ENCODE measurements at places on chromosomes 16 and 17. TPM values are rescaled to one million over a fixed set of nuclear protein-coding genes. Genes with fewer than 3 reads are reported as not detected.
A peak's percentile ranks its signal among the peaks of the same experiment; 100 is the strongest.

DNA sequence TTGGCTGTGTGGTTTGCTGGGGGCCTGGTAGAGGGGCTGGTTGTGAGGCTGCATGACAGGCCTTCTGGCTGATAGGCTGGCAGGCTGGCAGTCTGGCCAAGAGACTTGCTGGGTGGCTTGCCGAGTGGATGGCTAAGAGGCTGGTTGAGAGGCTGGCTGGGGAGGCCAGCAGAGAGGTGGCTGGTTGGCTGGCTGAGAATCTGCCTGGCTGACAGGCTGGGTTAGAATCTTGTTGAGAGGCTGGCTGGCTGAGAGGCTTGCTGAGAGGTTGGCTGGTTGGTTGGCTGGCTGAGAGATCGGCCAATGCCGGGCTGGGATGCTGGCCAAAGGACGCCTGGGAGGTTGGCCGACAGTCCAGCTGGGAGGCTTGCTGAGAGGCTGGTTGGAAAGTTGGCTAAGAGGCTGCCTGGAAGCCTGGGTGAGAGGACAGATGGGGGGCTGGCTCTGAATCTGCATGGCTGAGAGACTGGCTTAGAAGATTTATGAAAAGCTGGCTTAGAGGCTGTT, 35.9 kb upstream of the ACSM2B start:
- DNase-seq: no peak

DNA sequence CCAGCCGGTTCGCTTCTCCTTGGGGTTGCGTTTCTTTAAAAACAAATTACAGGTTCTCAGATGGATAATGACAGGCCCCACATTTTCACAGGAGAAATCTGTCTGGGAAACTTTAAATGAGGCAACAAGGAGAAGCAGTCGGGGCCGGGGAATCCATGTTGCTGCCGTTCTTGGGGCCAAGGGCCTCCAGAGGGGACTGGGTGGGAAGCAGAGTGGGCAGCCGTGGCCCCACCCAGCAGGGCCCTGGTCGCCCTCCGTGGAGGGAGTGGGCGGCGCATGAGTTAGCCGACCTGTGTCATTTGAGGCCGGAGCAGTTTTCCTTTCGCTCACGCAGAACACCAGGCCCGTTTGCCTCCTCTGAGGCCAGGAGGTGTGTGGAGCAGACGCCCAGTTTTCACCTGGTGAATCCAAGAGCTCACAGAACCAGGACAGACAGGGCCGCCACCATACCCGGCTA, 207.7 kb upstream of the CIBAR2 start:
- DNase-seq: no peak

- no peak for DNase-seq
Observed at GRCh38 chr16:89827383-89828198, 684 bp upstream of the SPIRE2 start.

- no peak for DNase-seq
Observed at GRCh38 chr16:27984121-27984520, 79.4 kb downstream of the GSG1L start.

SULT1A4 gene
- total RNA-seq: 1.2 TPM

DNA sequence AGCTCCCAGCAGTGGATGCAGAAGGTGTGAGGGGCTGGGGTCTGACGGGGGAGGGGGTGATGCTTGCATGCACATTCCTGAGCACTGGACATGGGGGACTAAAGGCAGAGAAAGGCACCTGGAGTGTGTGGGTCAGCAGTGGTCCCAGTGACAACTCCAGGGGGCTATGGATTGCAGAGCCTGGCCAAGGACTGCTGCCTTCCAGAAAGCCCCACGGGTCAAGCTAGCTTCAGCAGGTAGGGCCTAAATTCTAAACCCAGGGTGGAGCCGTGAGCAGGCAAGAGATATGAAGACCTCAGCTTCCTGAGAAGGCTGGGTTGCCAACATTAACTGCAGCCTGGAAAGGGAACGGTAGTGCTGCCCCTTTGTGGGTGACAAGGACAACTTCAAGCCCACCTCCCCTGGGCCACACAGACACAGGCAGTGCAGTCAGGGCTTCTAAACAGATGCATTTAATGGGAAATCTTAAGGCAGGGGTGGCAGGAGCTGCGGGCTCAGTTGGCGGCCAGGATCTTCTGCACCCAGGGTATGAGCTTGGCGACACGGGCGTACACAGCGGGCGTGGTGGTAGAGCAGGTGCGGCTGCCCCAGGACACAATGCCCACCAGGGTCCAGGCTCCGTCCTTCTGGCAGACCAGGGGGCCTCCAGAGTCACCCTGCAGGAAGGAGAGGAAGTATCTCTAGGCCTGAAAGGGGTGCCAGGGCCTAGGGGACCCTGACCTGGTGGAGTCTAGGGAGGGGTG, 3.1 kb downstream of the CTRB2 start:
- no peak for DNase-seq

DNA sequence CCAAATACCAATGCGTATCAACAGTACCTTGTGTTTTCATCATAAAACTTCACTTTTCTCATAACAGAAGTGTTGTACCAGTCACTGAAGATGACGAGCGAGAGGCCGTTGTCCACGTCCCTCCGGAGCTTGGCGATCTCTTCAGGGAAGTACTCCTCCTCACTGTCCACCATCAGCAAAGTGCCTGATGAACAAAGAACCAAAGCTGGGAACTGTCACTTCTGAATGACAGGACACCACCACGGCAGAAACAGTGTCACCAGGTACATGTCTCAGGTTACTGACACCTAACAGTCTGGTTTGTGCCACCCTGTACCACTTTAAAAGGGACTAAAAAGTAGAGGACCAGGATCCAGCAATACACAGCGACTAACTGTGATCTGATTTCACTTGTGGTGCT, 25.0 kb upstream of the SLC38A8 start:
- no peak for DNase-seq

DNA sequence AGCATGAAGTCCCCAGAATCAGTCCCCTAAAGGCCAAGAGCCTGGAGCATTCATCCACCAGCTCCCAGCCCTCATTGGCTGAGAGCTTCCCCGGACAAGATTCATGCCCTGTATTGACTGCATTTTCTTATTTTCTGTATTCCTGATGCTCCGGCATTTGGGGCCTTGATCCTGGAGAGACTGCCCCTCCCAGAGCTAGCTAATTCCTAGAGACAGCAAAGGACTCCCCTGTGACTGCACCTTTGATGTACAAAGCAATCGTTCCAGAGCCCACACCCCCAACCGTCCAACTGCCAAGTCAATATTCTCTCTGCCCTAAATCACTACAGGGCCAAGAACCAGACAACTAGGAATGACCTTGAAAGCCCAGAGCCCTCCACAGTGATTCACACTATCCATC, 93.4 kb upstream of the CDH5 start:
- DNase-seq: no peak

ASB16 gene
- not detected for total RNA-seq

DNA sequence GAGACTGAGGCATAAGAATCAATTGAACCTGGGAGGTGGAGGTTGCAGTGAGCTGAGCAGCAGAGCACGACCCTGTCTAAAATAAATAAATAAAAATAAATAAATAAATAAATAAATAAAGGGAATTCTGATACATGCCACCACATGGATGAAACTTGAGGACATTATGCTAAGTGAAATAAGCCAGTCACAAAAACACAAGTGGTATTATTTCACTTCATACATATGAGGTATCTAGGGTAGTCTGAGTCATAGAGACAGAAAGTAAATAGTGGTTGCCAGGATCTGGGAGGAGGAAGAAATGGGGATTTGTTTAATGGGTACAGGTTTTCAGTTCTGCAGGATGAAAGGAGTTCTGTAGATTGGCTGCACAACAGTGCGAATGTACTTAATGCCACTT, 16.3 kb downstream of the PIPOX start:
- DNase-seq: no peak

- no peak for DNase-seq
Observed at GRCh38 chr17:69207151-69207550, 21.5 kb downstream of the ABCA10 start.

DNA sequence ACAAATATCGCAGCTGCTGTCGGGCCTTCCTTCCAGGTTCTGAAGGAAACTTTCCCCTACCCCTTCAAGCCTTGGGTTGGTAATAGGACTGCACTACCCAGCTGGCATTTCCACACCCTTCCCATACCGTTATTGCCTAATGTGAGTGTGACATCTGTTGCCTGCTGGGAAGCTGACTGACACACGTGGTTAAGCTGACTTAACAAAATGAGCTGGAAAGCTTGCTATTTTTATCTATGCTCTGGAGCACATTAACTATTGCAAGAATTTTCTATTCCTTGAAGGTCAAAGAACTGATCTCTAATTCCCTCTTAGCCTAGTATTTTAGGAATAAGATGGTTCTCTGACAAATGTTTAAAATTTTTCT, 79.5 kb downstream of the PMP22 start:
- no peak for DNase-seq

OR3A2 gene
- 7.2 TPM for total RNA-seq

CHD9NB gene
- not detected for total RNA-seq

DNAI2 gene
- not detected for total RNA-seq

DNA sequence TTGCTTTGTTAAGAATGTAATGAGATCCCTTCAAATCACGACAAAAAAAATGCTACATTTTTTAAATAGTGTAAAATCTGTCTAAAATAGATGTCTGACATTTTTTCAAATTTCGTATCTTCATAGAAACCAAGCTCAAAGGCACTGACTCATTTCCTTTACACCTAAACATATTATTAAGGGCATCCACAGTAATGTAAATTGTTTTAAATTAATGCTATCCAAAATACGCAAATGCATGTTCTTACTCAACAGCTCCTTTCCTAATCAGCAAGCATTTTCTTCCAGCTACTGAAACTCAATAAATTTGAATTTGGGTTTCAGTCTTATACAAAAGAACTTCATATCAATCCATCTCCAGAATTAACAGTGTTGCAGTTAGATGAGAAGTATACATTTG, 4.3 kb downstream of the C16orf87 start:
- no peak for DNase-seq

DNA sequence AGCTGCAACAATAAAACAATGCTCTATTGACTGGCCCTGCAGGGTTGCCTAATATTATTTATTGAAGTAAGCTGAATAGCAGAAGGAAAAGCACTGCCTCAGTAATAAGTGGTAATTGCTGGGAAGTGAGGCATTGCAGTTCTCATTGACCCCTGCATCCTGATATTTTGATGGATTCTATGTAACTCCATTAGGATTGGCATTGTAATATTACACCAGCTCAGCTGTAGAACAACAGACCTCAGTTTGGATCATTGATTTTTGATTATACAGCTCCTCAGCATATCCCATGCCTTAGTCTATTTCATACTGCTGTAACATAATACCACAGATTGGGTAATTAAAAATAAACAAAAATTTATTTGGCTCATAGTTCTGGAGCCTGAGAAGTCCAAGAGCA, 650.6 kb upstream of the SALL1 start:
- no peak for DNase-seq

GALR2 gene
- total RNA-seq: 2.5 TPM

GRCh38 chr16:49530427-49530970, 156.9 kb downstream of the C16orf78 start:
- DNase-seq: no peak

HS3ST3B1 gene
- 5.8 TPM for total RNA-seq

DNA sequence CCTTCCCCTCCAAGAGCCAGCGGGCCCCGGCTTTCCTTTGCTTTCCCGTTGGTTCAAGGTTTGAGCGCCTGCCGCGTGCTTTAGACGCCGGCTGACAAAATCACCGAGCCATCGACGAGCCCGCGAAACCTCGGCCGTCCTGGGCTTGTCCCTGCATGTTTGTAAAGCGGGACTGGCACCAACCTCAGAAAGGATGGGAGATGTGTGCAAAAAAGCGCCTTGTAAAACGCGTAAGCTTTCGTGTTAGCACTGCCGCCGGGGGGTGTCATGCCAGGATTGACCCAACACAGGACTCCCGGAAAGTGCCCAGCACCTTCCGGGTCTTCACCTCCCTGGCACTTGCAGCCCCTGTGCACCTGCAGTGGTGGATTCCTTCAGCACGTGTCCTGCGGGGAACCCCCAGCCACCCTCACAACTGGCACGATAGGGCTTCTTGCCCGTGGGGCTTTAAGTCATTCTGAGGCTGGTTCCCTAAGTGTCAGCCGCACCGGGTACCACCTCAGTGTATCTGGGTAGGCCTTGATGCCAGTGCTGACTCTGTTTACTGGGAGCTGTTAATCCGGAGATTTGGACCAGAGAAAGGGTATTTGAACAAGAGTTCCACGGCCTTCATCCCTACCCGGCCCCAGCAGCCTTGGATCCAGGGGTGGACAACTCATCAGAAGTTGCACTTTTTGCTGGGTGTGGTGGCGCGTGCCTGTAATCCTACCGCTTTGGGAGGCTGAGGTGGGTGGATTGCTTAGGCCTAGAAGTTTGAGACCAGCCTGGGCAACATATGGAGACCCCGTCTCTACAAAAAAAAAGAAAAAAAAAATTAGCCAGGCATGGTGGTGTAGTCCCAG, 817 bp downstream of the NDUFAF8 start:
- peak; percentile 66 for DNase-seq

- DNase-seq: no peak
Observed at GRCh38 chr17:69058165-69058564, 2.6 kb downstream of the ABCA9 start.

KDM6B gene
- 44.5 TPM for total RNA-seq

GRCh38 chr17:82281502-82282238, 8.2 kb upstream of the CSNK1D start:
- DNase-seq: peak; percentile 38

NME1 gene
- total RNA-seq: 409 TPM

HERPUD1 gene
- total RNA-seq: 149 TPM

GRCh38 chr16:85488414-85488813, 124.7 kb upstream of the GSE1 start:
- DNase-seq: no peak

GRCh38 chr16:88067530-88068411, 116.5 kb downstream of the BANP start:
- no peak for DNase-seq

DNA sequence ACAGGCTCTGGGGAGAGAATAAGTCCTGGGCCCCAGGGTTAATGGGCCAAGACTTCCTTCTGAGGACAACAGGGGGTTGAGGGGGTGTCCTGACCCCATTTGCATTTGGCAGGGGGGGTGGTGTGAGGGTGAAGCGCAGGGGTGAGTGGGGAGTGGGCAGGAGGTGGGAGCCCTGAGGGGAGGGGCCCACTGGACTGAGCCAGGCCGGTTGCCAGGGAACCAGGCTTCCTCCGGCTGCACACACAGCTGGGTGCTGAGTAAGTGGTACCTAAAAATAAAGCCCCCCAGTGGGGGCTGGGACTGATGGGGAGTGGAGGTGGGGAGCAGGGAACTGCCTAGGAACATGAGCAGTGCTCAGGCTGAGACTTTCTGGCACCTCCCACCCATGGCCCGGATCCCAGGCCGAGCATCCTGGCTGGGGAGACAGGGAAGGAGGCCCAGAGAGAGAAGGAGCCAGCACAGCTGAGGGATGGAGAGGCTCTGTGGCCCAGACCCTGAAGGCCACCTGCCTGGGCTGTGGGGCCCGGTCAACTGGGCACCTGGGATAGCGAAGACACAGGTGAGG, 7.5 kb upstream of the RASD1 start:
- no peak for DNase-seq

GRCh38 chr16:20300312-20301097, 26.8 kb downstream of the GP2 start:
- peak; percentile 16 for DNase-seq

KRT25 gene
- total RNA-seq: not detected

DNA sequence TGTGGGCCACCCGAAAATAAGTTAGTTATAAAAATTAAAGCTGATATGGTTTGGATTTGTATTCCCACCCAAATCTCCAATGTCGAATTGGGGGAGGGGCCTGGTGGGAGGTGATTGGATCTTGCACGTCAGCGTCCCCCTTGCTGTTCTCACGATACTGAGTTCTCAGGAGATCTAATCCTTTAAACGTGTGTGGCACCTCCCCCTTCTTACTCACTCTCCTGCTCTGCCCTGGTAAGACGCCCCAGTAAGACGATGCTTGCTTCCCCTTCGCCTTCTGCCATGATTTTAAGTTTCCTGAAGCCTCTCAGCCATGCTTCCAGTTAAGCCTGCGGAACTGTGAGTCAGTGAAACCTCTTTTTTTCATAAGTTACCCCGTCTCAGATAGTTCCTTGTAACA, 35.4 kb downstream of the SYCE1L start:
- no peak for DNase-seq
